ENCODE measurements at places on chromosomes 7 and 10. TPM values are rescaled to one million over a fixed set of nuclear protein-coding genes. Genes with fewer than 3 reads are reported as not detected.

PLAU gene
- 15.2 TPM for total RNA-seq

RHOBTB1 gene
- 0.21 TPM for total RNA-seq

GPR15LG gene
- 1.5 TPM for total RNA-seq

DNA sequence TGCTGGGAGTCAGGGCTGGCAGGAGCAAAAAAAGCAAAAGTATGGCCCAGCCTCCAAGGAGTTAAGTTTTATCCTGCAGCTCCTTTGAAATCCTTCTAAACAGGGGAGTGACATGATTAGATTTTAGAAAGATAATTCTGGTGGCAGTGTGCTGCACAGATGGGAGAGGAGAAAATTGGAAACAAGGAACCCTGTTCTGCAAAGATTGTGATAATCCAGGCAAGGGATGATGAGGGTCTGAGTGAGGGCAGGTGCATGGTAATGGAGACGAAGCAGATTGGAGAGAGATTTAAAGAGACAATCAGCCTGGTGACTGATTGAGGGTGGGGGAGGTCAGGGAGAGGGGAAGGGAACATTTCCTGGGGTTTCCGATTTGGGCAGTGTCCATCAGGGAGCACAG, 444.7 kb upstream of the PODXL start:
- H3K27ac ChIP-seq, result no peak overlapping the region
- no peaks in the 10 kb centered on the region for H3K36me3 ChIP-seq
- no peaks in the 10 kb centered on the region for H3K4me1 ChIP-seq
- H3K27me3 ChIP-seq, result peaks cover 2% of the 10 kb centered on the region
- no peak overlapping the region for H3K4me3 ChIP-seq

DNA sequence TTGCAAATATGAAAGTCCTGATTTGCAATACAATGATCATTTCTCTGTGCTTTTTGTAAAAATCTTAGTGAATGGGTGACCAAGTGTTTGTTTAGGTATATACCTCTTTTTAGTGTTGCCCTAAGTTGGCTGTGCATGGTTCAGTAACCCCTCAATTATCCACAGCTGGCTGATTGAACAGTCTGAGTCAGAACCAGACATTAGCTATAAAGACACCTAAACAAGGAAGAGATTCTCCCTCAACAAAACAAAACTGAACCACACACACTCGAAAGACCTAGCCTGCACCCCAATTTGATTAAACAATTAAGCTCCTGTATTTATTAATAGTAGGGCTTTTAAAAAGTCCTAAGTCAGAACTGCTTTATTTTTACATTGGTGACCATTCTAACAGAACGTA, 2.8 kb downstream of the RSBN1L start:
- H3K27me3 ChIP-seq, result no peaks in the 10 kb centered on the region
- peak; percentile 67 for DNase-seq
- H3K27ac ChIP-seq, result peak overlapping the region; percentile 43
- peaks cover 6% of the 10 kb centered on the region for H3K4me1 ChIP-seq
- H3K4me3 ChIP-seq, result peak overlapping the region; percentile 99
- 0 out of 2 replicates have a peak, but pooled peaks cover 3% of the 10 kb centered on the region for H3K36me3 ChIP-seq

DNA sequence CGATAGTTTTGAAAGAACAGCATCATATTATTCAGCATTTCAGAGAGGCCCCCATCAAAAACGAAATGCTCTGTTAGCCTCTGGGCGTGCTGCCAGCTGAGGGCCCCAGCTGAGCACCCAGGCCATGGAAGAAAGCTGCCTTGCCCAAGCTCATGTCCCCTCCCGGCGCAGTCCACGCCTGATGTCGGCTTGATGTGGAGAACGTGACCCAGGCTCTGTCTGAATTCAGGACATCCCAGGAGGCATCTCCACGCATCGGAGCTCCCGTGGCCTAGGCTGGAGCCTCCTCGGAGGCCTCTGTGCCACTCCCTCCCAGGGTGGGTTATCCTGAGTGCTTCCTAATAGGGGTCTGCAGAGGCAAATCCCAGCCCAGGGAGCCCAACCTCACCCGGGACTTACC, 218.3 kb upstream of the AKR1E2 start:
- H3K4me3 ChIP-seq, result no peak overlapping the region
- no peak for DNase-seq
- no peaks in the 10 kb centered on the region for H3K36me3 ChIP-seq
- H3K27ac ChIP-seq, result no peak overlapping the region

DNA sequence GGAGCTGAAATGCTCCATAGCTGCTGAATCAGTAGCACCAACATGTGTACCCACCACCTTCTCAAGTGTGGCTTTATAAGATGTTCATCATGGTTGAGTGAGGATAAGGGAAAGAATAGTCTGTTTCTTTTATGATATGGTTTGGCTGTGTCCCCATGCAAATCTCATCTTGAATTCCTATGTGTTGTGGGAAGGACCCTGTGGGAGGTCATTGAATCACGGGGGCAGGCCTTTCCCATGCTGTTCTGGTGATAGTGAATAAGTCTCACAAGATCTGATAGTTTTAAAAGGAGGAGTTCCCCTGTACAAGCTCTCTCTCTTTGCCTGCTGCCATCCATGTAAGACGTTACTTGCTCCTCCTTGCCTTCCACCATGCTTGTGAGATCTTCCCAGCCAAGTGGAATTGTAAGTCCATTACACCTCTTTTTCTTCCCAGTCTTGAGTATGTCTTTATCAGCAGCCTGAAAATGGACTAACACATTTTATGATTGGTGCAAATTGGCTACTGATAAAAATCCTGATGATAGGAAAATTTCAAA, 799.9 kb downstream of the TNS3 start:
- no peaks in the 10 kb centered on the region for H3K36me3 ChIP-seq
- no peak overlapping the region for H3K27ac ChIP-seq
- DNase-seq, result no peak
- H3K4me3 ChIP-seq, result no peak overlapping the region
- no peaks in the 10 kb centered on the region for H3K27me3 ChIP-seq

- H3K4me1 ChIP-seq, result no peaks in the 10 kb centered on the region
- DNase-seq, result no peak
- no peaks in the 10 kb centered on the region for H3K36me3 ChIP-seq
- H3K27me3 ChIP-seq, result no peaks in the 10 kb centered on the region
- H3K27ac ChIP-seq, result no peak overlapping the region
Observed at GRCh38 chr7:134200970-134201369, 73.8 kb downstream of the LRGUK start.

DNA sequence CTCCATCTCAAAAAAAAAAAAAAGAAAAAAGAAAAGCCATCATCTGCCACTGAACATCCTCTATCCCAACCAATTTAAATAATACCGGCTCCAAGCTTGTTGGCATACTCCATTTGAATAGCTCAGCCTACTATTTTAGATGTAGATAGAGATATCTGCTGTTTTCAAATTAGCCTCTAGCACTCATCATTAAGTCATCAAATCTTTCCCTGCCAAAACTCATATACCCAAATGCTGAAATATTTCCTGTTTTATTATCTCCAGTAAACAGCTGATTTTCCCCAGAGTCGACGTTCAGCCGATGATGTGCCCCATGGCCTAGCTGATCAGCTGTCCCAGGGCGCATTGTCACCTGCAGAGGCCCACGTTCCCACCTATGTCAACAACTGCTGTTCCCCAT, 34.5 kb upstream of the FRMD4A start:
- H3K4me1 ChIP-seq, result no peaks in the 10 kb centered on the region
- 0 out of 2 replicates have a peak, but pooled peaks cover 3% of the 10 kb centered on the region for H3K27me3 ChIP-seq
- no peak for DNase-seq
- H3K36me3 ChIP-seq, result no peaks in the 10 kb centered on the region
- no peak overlapping the region for H3K27ac ChIP-seq
- H3K4me3 ChIP-seq, result no peak overlapping the region

GRCh38 chr7:106952658-106953231, 87.7 kb downstream of the PIK3CG start:
- DNase-seq, result no peak
- H3K27ac ChIP-seq, result no peak overlapping the region
- H3K27me3 ChIP-seq, result peaks cover 3% of the 10 kb centered on the region
- H3K4me3 ChIP-seq, result no peak overlapping the region

DNA sequence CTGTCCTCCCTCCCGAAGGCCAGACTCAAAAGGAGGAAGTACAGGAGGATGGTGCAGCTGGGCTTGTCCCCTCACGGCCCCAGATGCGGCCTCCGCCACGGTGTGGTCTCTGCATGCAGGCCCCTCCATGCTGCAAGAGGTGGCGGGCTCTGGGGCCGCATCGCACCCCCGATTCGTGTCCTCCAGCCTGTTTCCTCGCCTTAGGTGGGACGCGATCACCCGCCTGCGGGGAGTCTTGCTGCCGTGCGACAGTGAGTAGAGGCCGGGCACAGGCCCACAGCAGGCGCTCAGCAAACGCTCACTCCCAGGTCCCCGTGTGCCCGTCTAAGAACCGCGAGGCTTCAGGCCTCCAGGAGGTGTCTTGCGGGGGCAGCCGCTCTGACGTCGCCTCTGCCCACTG, 13.9 kb upstream of the FAM20C start:
- H3K27me3 ChIP-seq, result no peaks in the 10 kb centered on the region
- no peak overlapping the region for H3K27ac ChIP-seq
- no peak for DNase-seq

- DNase-seq, result no peak
- H3K4me1 ChIP-seq, result peaks cover 16% of the 10 kb centered on the region
- no peaks in the 10 kb centered on the region for H3K36me3 ChIP-seq
- peak overlapping the region; percentile 91 for H3K27ac ChIP-seq
- H3K27me3 ChIP-seq, result no peaks in the 10 kb centered on the region
Observed at GRCh38 chr10:22002591-22003176, 846 bp downstream of the DNAJC1 start.

- no peaks in the 10 kb centered on the region for H3K4me1 ChIP-seq
- DNase-seq, result no peak
- no peak overlapping the region for H3K27ac ChIP-seq
- H3K36me3 ChIP-seq, result no peaks in the 10 kb centered on the region
- no peaks in the 10 kb centered on the region for H3K27me3 ChIP-seq
- no peak overlapping the region for H3K4me3 ChIP-seq
Observed at GRCh38 chr10:88459530-88459929, 123.6 kb downstream of the RNLS start.

GRCh38 chr7:134187893-134188292, 60.8 kb downstream of the LRGUK start:
- H3K27me3 ChIP-seq, result no peaks in the 10 kb centered on the region
- no peaks in the 10 kb centered on the region for H3K4me1 ChIP-seq
- no peak overlapping the region for H3K27ac ChIP-seq
- no peaks in the 10 kb centered on the region for H3K36me3 ChIP-seq

- H3K27ac ChIP-seq, result no peak overlapping the region
- no peaks in the 10 kb centered on the region for H3K27me3 ChIP-seq
- no peaks in the 10 kb centered on the region for H3K4me1 ChIP-seq
- no peaks in the 10 kb centered on the region for H3K36me3 ChIP-seq
- DNase-seq, result no peak
Observed at GRCh38 chr7:82594665-82595064, 151.1 kb upstream of the CACNA2D1 start.

GRCh38 chr10:52216852-52217251, 97.2 kb upstream of the DKK1 start:
- peak overlapping the region; percentile 20 for H3K4me3 ChIP-seq
- 0 out of 2 replicates have a peak overlapping the region, but pooled peaks have one; percentile 11 for H3K27ac ChIP-seq
- H3K36me3 ChIP-seq, result no peaks in the 10 kb centered on the region
- no peaks in the 10 kb centered on the region for H3K27me3 ChIP-seq
- peaks cover 8% of the 10 kb centered on the region for H3K4me1 ChIP-seq

DNA sequence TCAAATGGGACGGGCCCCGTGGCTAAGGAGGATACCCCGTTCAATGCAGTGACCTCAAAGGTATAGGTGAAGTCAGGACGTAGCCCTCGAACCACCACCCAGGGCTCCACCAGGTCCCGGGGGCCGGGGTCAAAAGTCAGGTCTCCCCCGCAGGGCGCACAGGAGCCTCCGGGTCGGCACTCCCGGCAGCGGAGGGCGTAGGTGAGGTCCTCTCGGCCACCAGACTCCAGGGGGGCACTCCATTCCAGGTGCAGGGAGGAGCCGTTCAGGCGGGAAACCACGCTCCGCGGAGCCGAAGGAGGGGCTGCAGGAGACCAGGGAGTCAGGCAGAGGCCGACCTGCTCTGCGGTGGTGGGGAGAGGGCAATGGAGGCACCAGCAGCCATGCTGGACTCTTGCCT, 7.7 kb downstream of the EPHB4 start:
- no peak for DNase-seq
- H3K4me3 ChIP-seq, result no peak overlapping the region
- H3K27me3 ChIP-seq, result no peaks in the 10 kb centered on the region

DNA sequence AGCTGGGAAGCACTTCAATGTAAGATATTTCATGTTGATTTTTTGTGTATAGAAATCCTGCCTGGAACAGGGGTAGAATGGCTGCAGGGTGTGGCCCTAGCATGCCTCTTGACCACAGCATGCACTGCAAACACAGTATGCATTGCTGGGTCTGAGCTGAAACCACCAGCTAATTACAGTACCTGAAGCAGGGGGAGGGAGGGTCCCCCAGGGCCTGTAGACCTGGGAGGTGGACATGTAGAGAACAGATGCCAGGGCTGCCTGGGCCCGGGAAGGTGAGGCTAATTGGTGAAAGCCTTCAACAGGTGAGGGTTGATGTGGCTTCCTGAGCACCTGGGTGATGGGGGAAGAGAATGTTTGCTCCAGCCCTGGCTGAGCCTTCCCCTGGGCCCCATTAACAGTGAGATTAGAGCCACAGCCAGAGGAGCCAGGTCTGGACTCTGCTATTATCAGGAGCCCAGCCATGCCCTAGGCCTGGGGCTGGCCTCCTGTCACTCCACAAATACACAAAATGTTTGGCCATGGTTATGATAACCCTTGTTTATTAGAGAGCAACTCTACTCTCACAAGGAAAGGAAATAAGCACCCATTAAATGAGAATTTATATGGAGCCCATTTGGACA, 83.3 kb downstream of the PLXNA4 start:
- H3K27me3 ChIP-seq, result no peaks in the 10 kb centered on the region
- DNase-seq, result no peak
- H3K4me1 ChIP-seq, result no peaks in the 10 kb centered on the region
- H3K4me3 ChIP-seq, result no peak overlapping the region

DNA sequence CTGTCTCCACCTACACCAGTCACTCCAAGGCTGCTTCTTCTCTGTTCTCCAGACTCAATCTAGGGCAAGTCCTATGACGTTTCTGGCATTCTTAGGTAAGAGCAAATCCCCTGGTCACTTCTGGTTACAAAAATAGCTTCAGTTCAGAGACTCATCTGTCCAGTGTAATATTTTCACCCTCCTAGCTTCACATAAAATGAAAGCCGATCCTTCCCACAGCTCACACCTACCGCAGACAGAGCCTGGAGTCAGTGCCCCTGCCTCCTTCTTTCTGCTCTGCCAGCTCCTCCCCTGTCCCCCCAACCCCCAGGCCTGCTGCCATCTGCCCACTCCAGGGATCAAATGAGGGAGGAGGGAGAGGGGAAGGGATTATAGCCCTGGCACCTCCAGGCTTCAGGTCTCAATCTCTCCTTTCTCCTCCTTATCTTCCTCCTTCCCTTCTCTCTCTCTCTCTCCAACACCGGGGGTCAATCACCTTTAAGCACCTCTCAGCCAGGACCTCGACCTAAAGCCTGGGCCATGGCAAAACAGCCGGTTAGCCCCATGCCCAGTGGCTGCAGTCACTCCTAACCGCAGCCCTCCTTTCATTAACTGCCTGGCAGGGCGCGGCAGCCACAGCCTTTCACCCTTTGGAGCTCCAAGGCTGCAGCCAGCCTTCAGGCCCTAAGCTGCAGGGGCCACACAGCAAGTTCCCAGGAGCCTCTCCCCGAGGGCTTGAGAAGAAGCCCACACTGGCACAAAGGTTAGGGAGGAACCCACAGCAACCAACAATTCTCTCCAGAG, 292.6 kb upstream of the MGMT start:
- DNase-seq, result no peak
- no peaks in the 10 kb centered on the region for H3K4me1 ChIP-seq
- H3K36me3 ChIP-seq, result no peaks in the 10 kb centered on the region
